ENCODE measurements at places on chromosomes 7 and 10.

GRCh38 chr7:126803060-126803665 is 449.6 kb downstream of the GRM8 start:
- no peak for DNase-seq

DNA sequence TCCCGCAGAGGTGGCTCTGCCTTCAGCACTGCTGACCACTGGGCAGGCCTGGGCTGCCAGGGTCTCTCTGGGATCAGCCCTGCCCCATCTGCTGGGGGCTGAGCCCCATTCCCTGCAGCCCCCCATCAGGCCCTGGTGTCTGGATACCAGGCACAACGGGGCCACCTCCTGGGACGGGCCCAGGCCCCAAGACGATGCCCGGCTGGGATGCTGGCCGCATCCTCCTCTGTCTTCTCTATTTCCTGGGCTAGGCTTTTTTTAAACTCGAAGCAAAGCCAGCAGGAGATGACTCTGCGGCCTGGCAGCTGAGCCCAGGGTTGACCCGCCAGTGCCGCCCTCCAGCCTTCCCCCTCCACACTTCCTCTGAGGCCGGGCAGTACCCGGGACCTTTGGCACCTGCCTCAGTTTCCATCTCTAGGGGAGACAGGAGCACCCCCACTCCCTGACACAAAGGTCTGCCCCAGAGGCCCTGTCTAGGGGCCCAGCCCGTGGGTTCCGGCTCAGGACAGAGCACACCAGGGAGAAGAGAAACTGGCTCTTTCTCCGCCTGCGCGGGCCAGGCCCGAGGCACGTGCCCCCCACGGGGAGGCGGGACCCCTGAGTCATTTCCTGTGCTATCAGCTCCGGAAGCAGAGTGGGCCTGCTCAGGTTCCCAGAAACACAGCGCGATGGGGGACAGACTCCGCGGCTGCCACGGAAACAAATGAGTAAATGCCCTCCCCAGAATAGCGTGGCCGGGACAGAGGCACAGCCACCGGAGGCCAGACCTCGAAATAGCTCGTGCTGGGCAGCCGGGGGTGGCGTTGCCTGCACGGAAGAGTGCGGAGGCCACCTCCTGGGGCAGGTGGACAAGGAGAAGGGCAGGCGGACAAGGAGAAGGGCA is 84.6 kb upstream of the PDGFA start:
- peak; percentile 87 for DNase-seq

DNA sequence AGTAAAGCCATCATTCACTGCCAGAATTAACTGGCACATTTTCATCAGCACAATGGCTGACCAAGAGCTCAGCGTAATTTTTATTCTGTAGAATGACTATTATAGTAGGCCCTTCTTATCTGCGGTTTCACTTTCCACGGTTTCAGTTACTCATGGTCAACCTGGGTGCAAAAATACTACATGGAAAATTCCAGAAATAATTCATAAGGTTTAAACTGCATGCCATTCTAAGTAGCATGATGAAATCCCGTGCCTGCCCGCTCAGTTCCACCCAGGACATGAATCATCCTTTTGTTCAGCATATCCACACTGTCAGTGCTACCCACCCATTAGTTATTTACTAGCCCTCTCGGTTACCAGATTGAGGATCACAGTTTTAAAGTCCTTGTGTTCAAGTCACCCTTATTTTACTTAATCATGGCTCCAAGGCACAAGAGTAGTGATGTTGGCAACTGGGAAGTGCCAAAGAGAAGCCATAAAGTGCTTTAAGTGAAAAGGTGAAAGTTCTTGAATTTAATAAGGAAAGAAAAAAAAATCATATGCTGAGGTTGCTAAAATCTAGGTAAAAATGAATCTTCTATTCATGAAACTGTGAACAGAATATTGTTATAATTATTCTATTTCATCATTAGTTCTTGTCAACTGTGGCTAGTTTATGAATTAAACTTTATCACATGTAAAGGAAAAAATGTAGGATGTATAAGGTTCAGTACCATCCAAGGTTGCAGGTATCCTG is 204.9 kb downstream of the DOCK4 start:
- no peak for DNase-seq

DNA sequence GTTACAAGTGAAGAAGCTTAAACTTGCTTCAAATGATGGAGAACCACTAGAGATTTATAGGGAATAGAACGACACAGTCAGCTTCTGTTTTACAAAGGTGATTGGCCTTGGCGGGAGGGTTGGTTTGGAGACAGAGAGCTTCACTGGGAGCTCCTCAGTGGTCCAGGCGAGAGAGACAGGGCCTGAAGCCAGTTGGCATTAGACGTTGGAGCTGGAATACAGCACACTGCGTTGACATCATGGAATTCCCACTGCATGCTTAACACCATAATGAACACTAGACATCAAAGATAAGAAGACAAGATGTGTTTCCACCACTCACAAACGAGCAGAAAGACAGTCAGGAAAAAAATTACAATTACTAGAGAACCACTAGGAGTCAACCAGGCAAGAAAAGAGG is 67.8 kb downstream of the TBXAS1 start:
- no peak for DNase-seq

- peak; percentile 37 for DNase-seq
Observed at GRCh38 chr7:139696552-139696951, 81.2 kb downstream of the HIPK2 start.

GRCh38 chr7:84195295-84196060 is 889 bp upstream of the SEMA3A start:
- DNase-seq = no peak

DNA sequence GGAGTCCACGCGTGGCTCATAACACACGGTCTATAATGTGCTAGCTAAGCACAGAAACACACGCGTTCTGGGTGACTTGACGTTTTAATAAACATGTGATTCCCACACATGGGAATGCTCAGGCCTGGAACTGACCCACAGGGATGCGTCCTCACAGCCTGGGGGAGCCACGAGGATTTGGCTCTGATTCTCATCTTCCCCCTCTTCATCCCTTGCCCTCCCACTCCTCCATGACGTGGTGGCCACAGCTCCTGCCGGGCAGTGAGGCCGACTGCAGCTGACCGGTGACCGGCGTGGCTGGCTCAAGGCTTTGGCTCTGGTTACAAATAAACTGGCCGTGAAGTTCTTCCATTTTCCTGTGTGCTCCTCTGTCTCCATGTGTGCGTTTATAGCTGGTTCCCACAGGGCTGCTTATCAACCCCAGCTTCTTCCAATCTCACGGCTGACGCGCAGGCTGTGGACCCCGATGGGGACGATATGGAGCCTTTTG is 40.9 kb upstream of the KLF6 start:
- no peak for DNase-seq

GRCh38 chr10:42932735-42933447 is 144.0 kb upstream of the RET start:
- DNase-seq = peak; percentile 76

GRCh38 chr7:145909991-145910513 is 206.5 kb upstream of the CNTNAP2 start:
- no peak for DNase-seq

DNA sequence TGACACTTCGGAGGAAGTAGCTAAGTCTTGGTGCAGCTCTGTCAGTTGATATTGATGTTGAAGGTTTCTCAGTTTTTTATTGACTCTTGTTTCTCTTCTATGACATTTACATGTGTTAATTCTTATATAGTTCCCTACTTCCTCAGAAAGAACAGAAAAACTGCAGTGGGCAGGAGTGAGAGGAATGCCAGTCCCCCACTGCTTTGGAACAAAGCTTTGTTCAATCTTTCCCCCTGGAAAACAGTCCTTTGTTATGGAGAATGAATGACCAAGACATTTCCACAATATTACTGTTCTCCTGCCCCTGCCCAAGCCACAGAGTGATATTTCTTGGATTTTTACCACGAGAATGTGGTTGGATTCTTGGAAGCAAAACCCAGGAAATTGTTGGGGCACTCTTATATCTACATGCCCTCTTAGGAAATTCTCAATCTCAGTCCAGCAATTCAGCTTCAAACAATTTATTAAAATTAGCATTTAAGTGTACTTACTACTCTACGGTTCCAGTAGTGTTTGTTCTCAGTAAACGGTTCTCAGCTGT is 258.0 kb upstream of the KCND2 start:
- no peak for DNase-seq

DNA sequence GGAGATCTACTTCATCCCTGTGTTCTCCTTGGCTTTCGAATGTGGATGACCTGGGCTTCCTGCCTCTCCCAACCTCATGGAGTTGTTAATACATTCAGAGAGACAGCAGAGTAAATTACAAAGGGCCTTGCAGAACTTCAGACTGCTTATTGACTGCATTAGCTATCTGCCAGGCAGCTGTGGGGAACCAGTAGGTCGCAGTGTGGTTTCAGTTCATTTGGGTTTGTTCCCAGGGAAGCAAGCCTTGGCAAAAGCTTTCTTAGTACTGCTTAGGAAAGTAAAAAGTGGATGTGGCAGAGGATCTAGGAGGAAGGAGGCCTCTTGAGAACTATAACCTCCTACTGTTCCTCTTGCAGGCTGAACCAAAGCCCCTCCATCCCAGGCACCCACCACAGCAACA is 9.2 kb downstream of the NPFFR1 start:
- no peak for DNase-seq

GRCh38 chr7:150954986-150955518 is 23.1 kb downstream of the KCNH2 start:
- no peak for DNase-seq

DNA sequence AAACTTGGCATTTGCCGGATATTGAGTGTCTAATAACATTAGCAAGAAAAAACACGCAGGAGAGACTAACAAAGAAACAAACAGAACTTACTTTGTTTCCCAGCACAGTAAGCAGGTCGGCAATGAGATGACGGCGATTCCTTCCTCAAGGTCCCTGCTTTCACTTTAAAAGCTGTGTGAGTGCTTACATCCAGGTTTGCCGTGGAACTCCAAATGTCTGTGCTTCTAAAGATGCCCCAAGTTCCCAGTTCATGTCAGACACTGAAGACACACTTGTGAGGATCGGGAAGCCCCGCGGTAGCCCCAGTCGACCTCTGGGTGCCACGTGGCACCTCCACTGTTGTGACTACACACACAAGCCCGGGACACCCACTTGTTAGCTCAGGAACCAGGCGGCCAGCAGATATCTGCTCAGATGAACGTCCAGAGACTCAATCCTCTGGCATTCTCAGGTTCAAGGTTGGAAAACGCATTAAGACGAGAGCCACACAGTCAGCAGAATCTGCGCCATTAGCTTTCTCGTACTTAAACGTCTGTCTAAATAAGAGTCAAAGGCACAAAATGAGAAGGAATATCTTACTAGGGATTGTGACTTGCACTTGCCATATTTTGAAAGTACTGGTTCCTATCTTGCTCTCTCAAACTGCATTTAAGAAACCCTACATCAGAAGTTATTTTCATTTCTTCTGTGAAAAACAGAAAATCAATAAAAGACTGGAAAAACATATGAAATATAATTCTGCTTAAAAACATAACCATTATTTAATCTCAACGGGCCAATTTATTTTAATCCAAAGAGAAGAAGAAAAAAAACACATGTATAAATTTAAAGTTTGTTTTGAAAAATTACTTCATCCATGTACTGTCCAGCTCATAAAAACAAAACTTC is 207.6 kb upstream of the KLF14 start:
- no peak for DNase-seq

GRCh38 chr10:30348378-30348776 is 701 bp downstream of the MTPAP start:
- DNase-seq = no peak

DNA sequence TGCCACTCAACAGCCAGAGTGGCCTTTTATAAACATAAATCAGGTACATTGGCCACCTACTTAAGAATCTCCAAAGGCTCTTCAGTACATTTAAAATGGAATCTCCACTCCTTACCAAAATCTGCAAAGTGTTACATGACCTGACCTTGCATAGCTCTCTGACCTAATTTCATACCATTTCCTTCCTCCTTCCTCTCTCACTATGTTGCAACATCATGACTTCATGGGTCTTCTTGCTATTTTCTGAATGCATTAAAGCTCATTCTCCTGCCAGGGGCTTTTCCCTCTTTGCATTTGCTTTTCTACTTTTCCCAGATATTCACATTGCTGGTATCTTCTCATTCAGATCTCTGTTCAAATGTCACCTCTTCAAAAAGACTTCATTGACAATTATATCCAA is 22.1 kb upstream of the PPP1R17 start:
- no peak for DNase-seq

DNA sequence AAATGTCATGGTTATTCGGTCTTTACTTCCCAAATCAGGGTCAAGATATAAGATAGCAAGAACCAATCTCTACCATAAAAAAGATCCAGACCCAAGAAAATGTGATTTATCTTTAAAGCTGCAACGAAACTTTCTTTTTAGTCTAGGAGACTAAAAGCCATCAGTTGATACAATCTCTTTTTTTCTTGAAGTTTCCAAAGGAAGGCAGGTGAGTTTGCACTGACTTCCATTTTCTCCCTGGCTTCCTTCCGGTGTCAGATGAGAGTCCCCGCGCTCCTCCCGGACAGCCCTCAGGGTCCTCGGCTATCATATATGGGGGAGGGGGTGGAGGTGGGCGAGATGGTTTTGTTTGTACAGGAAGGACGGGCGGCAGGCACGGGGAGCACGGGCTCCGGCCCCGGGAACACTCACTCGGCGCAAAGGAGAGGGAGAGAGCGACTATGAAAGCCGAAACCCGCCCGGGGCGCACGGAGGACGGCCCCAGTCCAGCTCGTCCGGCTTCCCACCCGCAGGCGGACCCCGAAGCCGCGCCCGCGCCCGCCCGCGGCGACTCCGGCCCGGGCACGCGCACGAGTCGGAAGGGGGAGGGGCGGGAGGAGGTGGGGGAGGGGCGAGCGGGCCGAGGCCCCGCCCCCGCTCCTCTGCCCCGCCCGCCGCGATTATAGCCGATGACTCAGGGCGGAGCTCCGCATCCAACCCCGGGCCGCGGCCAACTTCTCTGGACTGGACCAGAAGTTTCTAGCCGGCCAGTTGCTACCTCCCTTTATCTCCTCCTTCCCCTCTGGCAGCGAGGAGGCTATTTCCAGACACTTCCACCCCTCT is at the start of gene BAG3:
BAG3 (plus strand) TSS at position 689 of the 822 bp plus-strand sequence. CDS start 296 bp downstream, outside the sequence.
- DNase-seq = peak; percentile 81

GRCh38 chr7:94405506-94405905 is 10.8 kb downstream of the COL1A2 start:
- DNase-seq = no peak

- DNase-seq = no peak
Observed at GRCh38 chr7:55992346-55992745, 28.0 kb downstream of the NIPSNAP2 start.

DNA sequence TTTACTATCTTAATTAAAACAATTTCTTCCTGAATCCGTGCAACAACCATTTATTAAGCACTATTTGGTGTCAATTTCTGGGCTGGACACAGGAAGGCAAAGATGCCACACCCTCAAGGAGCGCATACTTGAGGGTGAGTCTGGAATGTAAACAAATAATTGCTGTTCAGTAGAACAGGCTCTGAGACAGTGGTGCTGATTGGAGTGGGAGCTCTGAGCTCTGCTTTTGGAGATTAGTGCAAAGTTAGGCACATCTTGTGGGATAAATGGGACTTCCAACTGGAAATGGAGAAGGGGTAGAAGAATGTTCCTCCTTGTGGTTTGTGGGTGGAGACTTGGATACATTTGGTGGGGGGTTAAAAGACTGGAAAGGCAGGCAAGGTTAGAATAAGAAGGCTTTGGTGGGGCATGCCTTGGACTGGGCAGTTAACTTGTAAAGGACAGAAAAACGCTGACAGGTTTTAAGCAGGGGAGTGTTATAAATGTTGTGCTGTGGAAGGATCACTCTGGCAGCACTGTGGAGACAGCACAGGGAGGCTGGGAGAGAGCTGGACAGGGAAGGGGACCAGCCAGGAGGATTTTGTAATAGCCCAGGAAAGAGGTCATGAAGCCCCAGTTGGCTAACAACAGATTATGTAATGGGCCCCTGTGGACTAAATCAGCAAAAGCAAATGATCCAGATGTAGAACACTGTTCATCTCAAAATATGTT is 80.7 kb downstream of the ZNF365 start:
- no peak for DNase-seq
